Activated CD4-positive, alpha-beta memory T cell treated with anti-CD3 and anti-CD28 coated beads, Interleukin-2, amount 10 ng/mL, durations not matched to agents 7 days and 5 days (primary cell): ENCODE measurements at places on chromosomes 11 and 22.

DNA sequence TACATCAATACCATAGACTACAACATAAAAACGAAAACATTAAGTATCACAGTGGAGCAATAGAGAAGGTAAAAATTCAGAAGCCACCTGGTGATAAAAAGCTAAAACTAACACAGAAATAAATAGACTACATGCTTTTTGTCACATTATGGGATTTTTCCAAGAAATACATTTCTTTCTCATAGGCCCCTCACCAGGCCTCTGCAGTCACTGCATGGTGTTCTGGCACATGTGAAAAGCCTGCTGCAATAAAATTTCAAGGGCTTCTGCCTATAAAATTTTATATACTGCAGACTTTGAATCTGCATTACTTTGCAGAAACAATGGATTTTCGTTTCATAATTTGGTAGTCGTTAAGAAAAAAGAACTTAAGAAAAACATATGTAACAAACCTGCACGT, 655.5 kb downstream of the CNTN5 start:
- DNase-seq = no peak

DNA sequence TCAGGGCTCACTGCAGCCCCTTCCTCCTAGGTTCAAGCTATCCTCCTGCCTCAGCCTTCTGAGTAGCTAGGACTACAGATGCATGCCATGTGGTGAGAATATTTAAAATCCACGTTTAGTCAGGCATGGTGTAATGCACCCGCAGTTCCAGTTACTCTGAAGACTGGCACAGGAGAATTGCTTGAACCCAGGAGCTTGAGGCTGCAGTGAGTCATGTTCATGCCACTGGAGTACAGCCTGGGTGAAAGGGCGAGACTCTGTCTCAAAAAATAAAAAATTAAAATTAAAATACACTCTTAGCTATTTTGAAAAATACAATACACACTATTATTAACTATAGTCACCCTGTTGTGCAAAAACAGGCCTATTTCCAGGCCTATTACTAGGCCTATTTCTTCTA, 38.4 kb downstream of the NOX4 start:
- DNase-seq = no peak

DNA sequence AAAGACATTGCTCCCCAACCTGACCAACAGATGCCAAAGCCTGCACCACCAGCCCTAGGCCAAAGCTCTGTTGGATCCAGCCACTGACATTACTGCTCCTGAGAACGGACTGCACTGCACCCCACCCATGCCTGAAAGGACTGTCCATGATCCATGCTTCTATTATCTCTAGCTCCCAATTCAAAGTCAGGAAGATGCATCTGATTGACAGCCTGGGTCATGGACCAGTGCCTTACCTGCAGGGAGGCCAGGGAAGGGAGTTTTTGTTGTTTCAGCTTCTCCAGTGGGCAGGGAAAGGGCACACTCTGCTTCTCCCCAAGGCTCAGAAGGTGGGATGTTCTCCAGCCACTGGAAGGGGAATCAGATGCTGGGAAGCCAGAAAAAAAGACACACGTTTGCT, 4.8 kb upstream of the PRDM11 start:
- DNase-seq = no peak

DNA sequence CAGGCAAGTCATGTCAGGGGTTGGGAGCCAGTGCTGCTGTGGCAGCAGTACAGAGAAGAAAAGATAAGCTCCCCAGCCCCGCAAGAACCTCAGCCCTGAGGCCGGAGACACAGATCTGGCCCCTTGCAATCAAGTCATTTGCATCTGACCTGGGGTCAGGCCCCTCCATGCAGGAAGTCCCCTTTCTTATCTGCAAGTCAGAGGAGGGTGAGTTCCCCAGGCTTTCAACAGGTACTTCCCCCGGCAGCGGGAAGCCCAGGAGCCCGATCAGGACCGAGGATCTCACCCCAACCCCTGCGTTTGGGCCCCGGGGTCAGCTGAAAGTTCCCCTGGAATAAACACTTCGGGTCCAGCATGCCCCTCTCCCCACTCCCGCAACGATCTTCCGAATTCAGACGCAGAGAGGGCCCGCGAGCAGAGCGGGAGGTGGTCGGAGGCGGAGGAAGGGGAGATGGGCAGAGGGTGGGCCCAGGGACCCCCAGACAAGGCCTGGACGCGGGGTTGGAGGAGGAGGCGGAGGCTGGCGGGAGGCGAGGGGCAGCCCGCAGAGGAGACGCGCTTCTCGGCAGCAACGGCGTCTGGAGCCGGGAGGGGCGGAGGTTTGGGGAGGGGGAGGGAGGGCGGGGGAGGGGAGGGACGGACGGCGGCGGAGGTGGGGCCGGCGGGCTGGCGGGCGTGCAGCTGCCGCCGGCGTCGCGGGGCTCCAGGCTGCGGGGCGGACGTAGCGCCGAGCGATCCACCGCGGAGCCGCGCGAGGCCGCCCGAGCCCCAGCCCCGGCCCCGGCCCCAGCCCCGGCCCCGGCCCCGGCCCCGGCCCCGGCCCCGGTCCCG, at the start of gene TSPAN18:
TSPAN18 (plus strand) TSS at position 680 of the 831 bp plus-strand sequence. CDS start 179,455 bp downstream, outside the sequence.
- DNase-seq = peak; percentile 30

- no peak for DNase-seq
Observed at GRCh38 chr11:82906931-82907330, 5.4 kb downstream of the DDIAS start.

GRCh38 chr22:47018010-47018910, 255.8 kb downstream of the TBC1D22A start:
- no peak for DNase-seq
